CD4-positive, alpha-beta T cell treated with Interleukin-2 at 100 ng/mL for 4 hours (primary cell): ENCODE measurements at places on chromosomes 2 and 18.

- no peak for DNase-seq
Observed at GRCh38 chr2:229129738-229130371, 141.2 kb downstream of the PID1 start.

DNA sequence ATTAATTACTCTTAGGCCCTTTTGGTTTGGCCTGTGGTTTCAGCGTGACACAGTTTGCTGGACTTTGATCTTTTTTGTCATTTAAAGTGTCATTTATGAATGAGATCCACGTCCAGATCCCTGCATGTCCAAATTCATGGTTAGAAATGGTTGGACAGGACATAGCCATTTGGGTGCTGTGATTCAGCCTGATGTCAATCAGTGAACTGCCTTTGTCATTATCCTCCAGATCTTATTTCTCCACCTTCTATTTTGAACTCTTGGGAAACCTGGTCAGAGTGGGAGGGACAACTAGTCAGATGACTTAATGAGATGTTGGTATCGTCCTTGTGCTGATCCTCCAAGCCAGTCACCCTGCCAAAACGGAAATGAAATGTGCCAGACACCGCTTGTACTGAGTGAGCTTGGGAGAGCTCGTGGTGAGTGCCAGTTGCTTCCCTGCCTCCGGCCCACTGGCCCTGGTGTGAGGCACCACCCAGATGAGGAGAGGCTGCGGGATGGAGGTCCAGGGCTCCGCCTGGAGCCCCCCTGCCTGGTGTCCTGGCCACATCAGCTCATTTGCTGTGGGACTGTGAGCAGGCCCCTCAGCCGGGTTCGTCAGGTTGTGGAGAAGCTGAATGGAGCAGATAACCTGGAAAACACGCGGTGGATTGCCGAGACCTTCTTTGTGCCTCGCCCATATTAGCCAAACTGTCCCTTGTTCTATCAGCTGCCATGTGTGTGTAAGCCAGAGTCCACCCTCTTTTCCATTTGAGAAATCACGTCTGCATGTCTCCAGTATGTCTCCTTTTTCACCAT lies 70.1 kb downstream of the DGKD start:
- no peak for DNase-seq

GRCh38 chr2:69683170-69683971 lies 39.8 kb upstream of the AAK1 start:
- DNase-seq: no peak

- no peak for DNase-seq
Observed at GRCh38 chr18:22691946-22692710, 241.0 kb upstream of the RBBP8 start.

DNA sequence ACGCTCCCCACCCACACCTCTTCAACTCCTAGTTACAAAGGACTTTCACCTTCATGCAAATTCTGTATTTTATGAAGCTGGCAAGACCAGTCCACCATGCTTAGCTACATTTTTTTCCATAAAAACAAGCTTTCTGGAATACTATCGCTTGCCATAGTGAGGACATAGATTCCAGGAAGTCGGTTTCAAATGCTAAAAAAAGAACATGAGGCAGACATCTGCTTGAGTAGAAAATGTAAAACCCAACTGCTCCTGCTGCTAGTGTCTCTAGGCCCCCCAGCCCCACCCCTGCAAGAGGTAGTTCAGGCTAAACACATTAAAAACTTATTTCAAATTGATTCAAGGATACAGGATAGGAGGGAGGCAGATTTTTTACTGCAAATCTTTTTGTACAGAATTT lies 148.9 kb downstream of the SMAD2 start:
- DNase-seq: no peak

DNA sequence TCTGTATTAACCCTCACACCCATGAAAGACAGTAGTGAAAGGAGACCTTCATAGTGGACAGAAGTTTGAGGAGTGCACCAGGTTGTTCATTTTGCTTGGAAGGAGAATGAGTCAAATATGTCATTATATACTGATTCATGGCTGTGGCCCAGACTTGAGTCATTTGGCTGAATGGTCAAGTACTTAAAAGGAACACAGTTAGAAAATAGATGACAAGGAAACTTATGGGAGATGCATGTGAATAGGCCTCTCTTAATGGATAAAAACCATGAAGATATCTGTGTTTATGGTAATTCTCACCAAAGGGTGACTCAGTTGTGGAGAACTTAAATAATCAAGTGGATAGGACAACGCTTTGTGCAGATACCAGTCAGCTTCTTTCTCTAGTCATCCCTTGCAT lies 524.7 kb upstream of the CNTNAP5 start:
- DNase-seq: no peak
